A549 treated with AZD2906 at 1 μM for 4 hours (cell line): ENCODE measurements at places on chromosomes 6 and 20. TPM values are rescaled to one million over a fixed set of nuclear protein-coding genes. Genes with fewer than 3 reads are reported as not detected.

The HLA-DRB5 gene
- total RNA-seq: not detected in 5 replicates

The SGK2 gene
- 6.4 to 7.6 TPM (median 7.0 TPM) in 5 replicates for total RNA-seq

The ZFP64 gene
- total RNA-seq: 18.9 to 20.0 TPM (median 19.6 TPM) in 5 replicates

The MLIP gene
- total RNA-seq: 0.09 TPM in 1 of 5 replicates, not detected in the others
